Fibroblast of villous mesenchyme (primary cell): ENCODE measurements at places on chromosomes 1 and 21.

DNA sequence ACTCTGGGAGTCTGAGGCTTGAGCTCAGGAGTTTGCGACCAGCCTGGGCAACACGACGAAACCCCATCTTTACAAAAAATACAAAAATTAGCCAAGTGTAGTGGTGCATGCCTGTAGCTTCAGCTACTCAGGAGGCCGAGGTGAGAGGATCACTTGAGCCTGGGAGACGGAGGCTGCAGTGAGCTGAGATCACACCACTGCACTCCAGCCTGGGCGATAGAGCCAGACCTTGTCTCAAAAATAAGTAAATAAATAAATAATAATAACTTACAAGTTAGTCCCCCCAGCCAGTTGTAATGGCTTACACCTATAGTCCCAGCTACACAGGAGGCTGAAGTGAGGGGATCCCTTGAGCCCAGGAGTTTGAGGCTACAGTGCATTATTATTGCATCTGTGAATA is 21.7 kb upstream of the BTG2 start:
- DNase-seq = no peak

DNA sequence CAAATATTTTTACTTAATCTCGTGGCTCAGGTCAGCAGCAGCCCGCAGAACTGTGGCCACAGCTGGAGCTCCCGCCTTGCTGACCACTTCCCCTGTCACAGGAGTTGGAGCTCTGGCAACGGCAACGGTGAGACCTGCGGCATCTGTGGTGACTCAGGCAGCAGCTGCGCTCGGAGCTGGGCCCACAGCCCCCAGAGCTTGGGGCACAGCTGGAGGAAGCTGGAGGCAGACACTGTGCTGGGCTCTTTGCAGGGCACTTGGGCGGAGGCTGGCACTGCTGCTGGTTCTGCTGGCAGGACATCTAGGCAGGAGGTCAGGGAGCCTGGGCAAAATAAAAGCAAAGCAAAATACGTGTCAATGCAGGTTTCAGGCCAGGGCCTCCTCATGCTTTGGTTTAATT is at the start of gene LCE3A:
LCE3A (minus strand) TSS at position 301 of the 400 bp plus-strand sequence; CDS start at position 301, 0 bp downstream.
- DNase-seq = no peak

- no peak for DNase-seq
Measured at GRCh38 chr1:209462433-209462832, 121.1 kb upstream of the CAMK1G start.

DNA sequence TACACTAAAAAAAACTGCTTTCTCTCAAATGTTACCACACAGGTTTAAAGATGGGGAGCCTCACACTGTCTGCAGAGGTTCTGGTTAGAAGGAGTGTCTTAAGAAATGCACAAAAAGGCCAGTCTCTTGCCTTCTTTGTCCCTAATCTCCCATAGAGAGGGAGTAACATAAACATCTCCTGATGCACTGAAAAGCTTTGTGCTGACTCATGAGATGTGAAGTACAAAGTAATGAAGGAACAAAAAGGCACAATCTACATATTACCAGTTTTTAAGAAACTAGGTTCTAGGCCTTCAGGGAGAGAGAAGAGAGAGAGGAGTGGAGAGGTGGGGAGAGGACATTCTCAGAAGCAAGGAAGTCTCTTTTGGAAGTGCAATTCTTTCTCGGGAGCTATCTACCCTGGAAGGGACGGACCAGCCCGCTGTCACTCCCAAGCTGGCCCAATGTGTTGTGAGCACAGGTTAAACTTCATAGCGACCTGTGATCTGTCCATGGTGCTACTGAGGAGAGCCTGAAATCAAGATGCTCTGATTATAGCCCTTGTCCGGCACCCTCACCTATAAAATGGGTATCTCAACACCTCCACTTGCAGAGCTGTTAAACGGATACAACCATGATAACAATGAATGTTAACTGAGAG is 458.1 kb downstream of the DISC1 start:
- peak; percentile 21 for DNase-seq
